ENCODE measurements at places on chromosomes 13 and 19.

- no peak for DNase-seq
These were observed 207.8 kb downstream of the FOXO1 start for GRCh38 chr13:40458720-40458990.

DNA sequence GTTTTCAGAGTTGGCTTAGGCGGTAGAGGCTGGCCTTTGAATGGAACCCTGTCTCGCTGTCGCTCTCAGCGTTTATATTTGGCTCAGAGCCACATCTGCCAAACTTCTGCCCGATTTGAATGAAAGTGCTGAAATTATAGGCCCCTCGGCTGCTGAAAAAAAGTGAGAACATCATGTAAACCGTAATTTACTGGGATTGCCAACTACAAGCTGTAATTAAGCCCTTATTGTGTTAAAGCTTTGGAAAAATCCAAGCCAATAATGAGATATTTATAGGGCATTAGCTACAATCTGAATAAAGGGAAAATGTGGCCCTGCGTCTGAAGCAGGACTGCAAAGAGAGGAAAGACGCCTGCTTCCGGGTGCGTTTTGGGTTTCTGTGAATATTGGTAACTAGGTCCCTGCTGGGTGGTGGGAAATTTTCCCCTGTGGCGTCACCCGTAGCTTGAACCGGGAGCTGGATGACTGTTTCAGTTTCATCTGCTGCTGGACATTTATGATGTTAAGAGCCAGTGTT, 9.9 kb downstream of the DNM2 start:
- no peak for DNase-seq

- no peak for DNase-seq
These were observed 95.0 kb downstream of the ZNF737 start for GRCh38 chr19:20470345-20471135.

DNA sequence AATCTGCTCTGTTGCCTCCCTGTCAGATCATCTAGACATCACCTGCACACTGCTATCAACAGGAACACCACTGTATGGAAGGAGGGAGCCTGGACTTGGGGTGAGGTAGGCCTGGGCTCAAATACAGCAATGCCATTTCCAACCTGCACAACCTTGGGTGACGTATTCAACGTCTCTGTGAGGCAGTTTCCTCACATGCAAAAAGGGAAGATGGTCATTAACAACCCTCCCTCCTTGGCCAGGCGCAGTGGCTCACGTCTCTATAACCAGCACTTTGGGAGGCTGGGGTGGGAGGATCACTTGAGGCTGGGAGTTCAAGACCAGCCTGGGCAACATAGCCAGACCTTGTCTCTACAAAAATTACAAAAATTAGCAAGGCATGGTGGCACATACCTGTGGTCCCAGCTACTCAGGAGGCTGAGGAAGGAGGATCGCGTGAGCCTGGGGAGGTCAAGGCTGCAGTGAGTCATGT, 13.1 kb downstream of the XRCC1 start:
- no peak for DNase-seq

- no peak for DNase-seq
These were observed 146.2 kb downstream of the DCT start for GRCh38 chr13:94333131-94333820.

DNA sequence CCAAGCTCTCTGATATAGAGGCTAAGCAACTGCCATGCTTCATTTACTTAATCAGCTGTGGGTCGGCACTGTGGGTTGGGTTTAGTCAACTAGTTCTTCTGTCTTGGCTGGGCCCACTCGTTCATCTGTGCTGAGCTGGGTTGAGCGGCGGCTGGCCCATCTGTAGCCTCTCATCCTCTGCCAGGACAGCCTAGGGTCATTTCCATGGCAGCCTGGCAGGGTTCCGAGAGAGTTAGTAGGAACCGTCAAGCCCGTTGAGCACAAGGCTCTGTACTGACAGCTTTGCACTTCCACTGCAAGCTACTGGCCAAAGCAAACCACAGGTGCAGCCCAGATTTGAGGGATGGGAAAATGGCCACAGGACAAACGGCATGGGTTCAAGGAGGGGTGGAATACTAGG, 6.6 kb upstream of the ZNF835 start:
- no peak for DNase-seq

DNA sequence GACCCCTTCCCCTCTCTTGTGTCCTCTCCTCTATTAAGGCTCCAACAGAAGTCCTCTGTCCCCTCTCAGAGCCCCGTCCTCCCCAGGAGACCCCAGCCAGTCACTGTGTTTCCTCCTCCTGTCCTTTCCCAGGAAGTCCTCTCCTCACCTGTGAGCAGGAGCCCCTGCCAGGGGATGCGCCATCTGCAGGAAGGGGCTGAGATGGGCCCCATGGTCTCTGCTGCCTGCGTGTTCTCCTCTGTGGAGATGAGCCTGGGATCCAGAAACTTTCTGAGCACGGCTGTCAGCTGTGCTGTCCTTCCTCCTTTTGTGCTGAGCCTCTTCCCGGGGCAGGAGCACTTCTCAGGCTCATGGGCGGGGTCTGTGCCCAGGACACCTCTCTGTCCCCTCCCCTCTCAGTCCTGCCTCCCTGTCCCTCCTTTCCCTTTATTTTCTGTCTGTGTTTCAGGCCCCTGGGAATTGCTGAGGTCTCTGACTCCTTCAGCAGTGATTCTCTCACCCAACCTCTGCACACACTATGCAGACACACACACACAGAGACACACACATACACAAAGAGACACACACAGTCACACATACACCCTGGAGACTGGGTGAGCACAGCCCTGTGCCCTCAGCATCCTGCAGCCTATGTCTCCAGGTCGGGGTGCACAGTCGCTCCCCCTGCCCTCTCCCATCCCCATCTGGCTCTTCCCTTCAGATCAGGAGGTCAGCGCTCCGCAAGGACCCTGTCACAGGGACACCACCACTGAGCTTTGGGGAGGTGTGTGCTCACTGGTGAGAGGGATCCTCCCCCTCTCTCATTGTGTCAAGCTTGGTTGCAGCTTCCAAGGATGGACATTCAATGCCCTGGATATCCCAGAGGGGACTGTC, at the start of gene CEACAM8:
Gene CEACAM8, minus strand, starts transcription at position 308 of the 873 bp plus-strand sequence. Its CDS starts 96 bp downstream, at position 212.
- DNase-seq, result no peak

- DNase-seq, result no peak
These were observed 666 bp downstream of the CELF5 start for GRCh38 chr19:3225169-3225485.
